ENCODE measurements at places on chromosomes 1 and 21. TPM values are rescaled to one million over a fixed set of nuclear protein-coding genes. Genes with fewer than 3 reads are reported as not detected.

- peak; percentile 41 for DNase-seq
- no peak within 1 kb of the TSS for H3K4me3 ChIP-seq
- no peaks in the 10 kb centered on the region for H3K4me1 ChIP-seq
- no peaks in the 10 kb centered on the region for H3K36me3 ChIP-seq
Observed at GRCh38 chr21:44261675-44262295, at the start of gene DNMT3L. Gene DNMT3L (minus strand): TSS chr21:44261897. CDS start chr21:44261259, 638 bp downstream.

DNA sequence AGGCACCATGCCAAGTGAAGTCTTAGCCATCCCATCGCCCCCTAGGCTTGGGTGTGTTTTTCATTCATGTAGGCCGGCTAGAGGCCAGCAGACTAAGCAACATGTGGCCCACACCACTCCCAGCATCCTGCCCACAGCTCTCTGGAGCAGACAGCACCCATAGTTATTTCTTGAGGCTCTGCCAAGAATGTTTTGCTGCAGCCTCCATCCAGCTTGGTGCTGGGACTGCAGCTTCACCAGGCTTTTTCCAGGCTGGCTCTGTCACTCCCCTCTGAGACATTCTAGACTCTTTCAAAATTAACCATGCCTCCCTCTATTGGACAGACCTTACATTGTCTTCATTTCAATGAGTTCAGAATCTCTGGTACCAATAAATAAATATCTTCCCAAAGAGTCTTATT lies 104.2 kb downstream of the DUSP10 start:
- no peak for DNase-seq
- H3K36me3 ChIP-seq, result no peaks in the 10 kb centered on the region

DNA sequence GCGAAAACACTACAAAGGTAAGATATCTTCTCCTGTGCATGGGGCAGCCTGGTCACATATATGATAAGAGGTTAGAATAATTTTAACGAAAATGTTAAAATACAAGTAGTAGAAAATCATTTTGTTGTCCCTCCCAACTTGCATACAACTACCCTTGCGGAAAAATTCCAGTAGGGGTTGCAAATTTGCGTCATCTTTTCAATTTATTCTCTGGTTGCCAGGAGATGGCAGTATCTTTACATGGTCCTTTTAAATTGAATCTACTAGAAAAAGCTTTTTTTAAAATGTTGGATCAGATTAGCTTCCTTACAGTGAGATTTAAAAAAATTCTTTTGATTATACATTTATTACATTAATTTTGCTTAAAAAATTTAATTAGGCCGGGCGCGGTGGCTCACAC lies 10.9 kb downstream of the S100PBP start:
- H3K27me3 ChIP-seq, result no peaks in the 10 kb centered on the region
- no peaks in the 10 kb centered on the region for H3K4me1 ChIP-seq
- H3K27ac ChIP-seq, result no peak overlapping the region
- peaks cover 77% of the 10 kb centered on the region for H3K36me3 ChIP-seq
- DNase-seq, result no peak

DNA sequence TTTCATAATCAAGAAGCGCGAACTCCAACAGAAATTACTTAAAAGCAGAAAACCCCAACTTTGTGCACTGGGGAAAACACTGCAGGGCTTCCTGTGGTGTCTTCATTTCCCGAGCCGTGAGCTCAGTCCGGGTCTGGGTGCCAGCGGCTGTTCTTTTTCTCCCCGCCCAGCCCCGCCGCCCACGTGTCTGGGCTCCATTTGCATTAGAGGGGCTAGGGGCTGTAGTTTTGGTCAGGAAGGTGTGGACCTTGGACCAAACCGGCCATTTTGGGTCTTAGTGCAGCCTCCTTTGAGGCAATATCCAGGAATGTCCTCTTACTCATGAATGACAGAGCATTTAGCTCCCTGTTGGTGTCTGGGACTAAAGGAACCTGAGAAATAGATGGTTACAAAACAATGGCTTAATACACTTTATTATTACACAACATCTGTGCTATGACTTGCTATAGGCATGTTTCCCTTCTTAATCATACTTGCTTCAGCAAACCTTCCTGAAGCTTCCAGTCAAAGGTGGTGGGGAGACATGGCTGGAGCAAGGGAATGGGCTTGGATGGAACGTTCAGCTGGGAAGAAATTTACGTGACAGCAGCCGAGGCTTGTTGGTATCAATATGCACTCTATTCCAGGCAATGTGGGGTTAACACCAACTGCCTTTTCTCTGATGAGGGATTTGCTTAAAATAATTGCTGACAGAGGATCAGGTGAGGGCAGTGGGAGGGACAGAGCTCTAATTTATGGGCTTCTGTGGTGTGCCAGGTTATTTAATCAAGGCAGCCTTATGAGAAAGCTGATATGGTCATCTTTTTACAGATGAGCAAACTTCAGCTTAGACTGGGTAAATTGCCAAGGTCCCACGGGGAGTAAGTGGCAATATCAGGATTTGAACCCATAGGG lies 1.1 kb downstream of the AGTRAP start:
- H3K4me1 ChIP-seq, result peaks cover 12% of the 10 kb centered on the region
- H3K36me3 ChIP-seq, result no peaks in the 10 kb centered on the region
- peak overlapping the region; percentile 17 for H3K27ac ChIP-seq

DNA sequence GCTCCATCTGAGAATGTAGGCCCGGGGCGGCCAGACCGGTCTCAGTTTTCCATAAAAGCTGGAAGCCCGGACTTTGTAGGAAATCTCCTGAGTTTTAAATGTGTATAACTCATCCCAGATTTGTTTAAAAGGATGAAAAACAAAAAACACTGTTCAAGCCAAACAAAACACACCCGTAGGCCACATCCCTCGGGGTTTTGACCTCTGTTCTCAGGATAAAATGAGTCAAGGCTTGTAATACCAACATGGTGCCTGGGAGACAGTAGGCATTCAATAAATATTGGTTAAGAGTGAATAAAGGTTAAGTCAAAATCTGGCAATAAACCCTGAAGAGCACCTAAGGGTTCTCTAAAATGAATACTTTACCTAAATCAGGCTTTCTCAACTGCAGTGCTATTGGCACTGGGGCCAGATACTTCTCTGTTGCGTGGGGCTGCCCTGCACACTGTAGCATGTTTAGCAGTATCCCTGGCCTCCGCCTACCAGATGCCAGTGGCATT lies 55.0 kb downstream of the KAZN start:
- H3K36me3 ChIP-seq, result no peaks in the 10 kb centered on the region
- no peak overlapping the region for H3K4me3 ChIP-seq
- H3K27me3 ChIP-seq, result no peaks in the 10 kb centered on the region
- H3K4me1 ChIP-seq, result peaks cover 5% of the 10 kb centered on the region
- H3K27ac ChIP-seq, result no peak overlapping the region
- no peak for DNase-seq

DNA sequence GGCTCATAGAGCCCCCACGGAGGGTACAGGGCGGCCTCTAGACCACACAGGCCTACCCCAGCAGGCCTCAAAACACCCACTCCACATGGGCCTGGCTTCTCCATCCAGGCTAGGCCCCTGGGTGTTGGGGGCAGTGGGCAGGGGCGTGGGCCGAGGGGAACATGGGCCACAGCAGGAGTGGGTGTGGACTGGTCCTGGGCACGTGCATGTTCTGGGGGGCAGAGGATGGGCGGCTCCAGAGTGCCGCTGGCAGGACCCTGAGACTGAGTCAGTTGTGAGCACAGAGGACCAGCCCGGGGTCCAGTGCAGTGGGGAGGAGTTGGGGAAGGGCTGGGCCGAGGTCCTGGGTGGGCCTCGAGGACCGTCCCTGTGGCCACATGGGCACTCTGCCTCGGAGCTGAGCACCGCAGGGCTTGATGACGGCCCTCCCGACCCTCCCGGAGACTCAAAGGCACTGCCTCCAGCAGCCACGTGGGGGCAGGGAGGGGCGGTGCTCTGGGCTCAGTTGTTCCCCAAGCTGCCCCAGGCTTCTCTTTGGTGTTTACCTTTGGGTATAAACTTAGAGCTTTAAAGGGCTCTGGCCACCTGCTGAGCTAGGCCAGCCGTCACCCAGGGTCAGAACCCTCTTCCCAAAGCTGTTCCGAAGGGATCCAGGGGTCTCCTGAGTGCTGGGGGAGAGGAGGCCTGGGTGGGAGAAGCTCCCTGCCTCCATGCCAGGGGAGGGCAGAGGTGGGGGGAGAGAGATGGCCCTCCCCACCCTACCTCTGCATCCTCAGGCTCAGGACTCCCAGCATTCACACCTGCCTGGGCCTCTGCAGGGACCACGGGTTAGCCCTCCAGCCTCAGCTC lies 79.9 kb downstream of the MORN1 start:
- no peak overlapping the region for H3K27ac ChIP-seq
- DNase-seq, result peak; percentile 66
- no peaks in the 10 kb centered on the region for H3K27me3 ChIP-seq
- H3K36me3 ChIP-seq, result peaks cover 34% of the 10 kb centered on the region

DNA sequence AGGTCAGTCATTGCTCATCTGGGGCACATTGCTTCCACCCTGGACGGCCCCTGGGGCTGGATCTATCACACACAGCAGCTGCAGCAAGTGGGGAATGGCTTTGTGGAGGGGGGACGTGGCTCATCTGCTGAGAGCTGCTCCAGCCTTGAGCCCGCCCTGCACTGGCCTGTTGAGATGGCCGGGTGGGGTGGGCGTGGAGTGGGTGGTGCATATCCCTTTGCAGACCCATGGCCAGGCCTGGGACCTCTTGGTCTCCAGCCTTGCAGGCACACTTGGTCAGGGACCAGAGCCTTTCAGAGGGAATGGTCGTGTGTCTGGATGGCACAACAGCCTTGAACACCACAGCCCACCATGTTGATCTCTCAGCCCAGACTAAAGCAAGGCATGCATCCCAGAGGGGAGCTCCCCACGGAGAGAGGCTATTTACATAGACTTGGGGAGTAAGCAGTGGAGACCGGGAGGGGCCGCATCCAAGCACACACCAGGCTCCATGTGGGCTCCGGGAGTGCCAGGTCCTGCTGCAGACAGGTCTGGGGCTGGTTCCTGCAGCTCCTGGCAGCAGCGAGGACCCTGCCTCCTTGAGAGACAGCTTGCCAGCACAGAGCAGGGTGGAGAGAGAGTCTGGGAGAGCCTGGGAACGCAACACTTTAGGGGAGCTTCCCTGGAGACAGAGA lies 52.8 kb upstream of the SELENON start:
- H3K27me3 ChIP-seq, result no peaks in the 10 kb centered on the region
- no peak overlapping the region for H3K4me3 ChIP-seq
- no peak overlapping the region for H3K27ac ChIP-seq
- no peak for DNase-seq

DNA sequence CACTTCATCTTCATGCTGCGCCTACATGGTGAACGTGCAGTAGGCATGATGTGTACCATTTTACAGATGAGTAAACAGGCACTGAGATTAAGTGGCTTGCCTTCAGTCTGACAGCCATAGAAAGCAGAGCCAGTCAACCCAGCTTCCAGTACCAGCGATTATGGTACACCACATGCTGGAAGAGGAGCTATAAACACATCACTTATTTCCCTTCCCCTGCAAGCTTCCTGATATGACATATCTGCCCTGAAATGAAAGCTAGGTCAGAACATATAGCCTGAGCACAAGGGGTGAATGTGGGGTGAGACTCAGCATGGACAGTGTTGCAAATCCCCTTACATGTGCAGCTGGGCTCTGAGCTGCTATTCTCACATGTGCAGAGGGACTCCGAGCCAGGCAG lies 33.8 kb upstream of the IL20 start:
- peaks cover 15% of the 10 kb centered on the region for H3K4me1 ChIP-seq
- H3K27me3 ChIP-seq, result no peaks in the 10 kb centered on the region
- no peak overlapping the region for H3K27ac ChIP-seq
- no peak for DNase-seq
- no peak overlapping the region for H3K4me3 ChIP-seq
- 0 out of 2 replicates have a peak, but pooled peaks cover 2% of the 10 kb centered on the region for H3K36me3 ChIP-seq

- no peak for DNase-seq
- peaks cover 24% of the 10 kb centered on the region for H3K4me1 ChIP-seq
- H3K36me3 ChIP-seq, result no peaks in the 10 kb centered on the region
- H3K27ac ChIP-seq, result peak overlapping the region; percentile 82
- no peaks in the 10 kb centered on the region for H3K27me3 ChIP-seq
Observed at GRCh38 chr1:78339490-78339889, 151.3 kb upstream of the PTGFR start.

- peaks cover 80% of the 10 kb centered on the region for H3K4me1 ChIP-seq
- no peaks in the 10 kb centered on the region for H3K36me3 ChIP-seq
- no peaks in the 10 kb centered on the region for H3K27me3 ChIP-seq
- no peak overlapping the region for H3K4me3 ChIP-seq
- DNase-seq, result peak; percentile 80
Observed at GRCh38 chr1:156664767-156665411, 12.3 kb downstream of the NES start.

GRCh38 chr1:7541629-7542028 lies 229.5 kb upstream of the VAMP3 start:
- H3K4me1 ChIP-seq, result no peaks in the 10 kb centered on the region
- 0 out of 2 replicates have a peak, but pooled peaks cover 5% of the 10 kb centered on the region for H3K27me3 ChIP-seq
- H3K4me3 ChIP-seq, result no peak overlapping the region
- H3K27ac ChIP-seq, result no peak overlapping the region

DNA sequence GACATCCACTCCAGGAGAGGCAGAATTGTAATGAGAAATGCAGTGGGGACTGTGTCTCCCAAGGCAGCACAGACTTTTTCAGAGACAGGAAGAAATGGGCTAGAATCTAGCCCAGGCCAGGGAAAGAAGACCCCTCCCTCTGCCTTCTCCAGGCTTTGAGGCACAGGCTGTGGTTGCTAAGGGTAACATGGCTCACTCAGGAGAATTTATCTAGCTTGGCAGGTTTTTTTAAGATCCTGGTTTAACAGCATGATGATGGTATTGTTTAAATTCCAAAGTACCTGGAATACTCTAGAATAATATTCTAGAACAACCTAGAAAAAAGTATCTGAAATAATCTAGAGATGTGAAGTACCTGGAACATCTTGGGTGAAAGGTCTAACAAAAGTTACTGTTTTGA lies 125.6 kb downstream of the URB2 start:
- no peak for DNase-seq
- no peaks in the 10 kb centered on the region for H3K27me3 ChIP-seq
- H3K4me1 ChIP-seq, result peaks cover 5% of the 10 kb centered on the region
- H3K36me3 ChIP-seq, result no peaks in the 10 kb centered on the region
- no peak overlapping the region for H3K27ac ChIP-seq

DNA sequence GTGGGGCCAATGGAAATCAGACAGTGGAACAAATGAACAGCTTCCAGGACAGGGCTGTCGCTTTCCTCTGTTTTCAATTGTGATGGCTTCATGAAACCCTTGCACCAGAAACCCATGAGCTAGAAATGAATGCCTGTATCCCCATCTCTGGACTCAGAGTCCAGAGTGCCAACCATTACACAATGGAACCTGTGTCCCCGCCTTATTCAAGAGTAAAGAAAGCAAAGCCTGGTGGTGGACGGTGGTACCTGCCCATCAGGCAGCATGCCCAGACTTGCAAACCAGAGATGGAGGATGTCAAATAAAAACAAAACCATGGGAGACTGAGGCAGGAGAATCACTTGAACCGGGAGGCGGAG lies 4.4 kb upstream of the CAPN2 start:
- H3K36me3 ChIP-seq, result peaks cover 10% of the 10 kb centered on the region
- H3K27me3 ChIP-seq, result no peaks in the 10 kb centered on the region
- no peak for DNase-seq
- peak overlapping the region; percentile 55 for H3K27ac ChIP-seq
- no peak overlapping the region for H3K4me3 ChIP-seq
- peaks cover 75% of the 10 kb centered on the region for H3K4me1 ChIP-seq

GRCh38 chr1:18121072-18121820 lies 13.6 kb downstream of the IGSF21 start:
- no peak overlapping the region for H3K4me3 ChIP-seq
- H3K4me1 ChIP-seq, result no peaks in the 10 kb centered on the region
- no peak for DNase-seq
- peaks cover 3% of the 10 kb centered on the region for H3K27me3 ChIP-seq

FALEC gene
- not detected for total RNA-seq

OVAAL gene
- not detected for total RNA-seq

KLF17 gene
- total RNA-seq, result not detected

MYOC gene
- not detected for total RNA-seq

CD1D gene
- not detected for total RNA-seq

TINAGL1 gene
- total RNA-seq, result 14.9 TPM

FYB2 gene
- not detected for total RNA-seq

TSSK3 gene
- total RNA-seq, result not detected

TRAF3IP3 gene
- total RNA-seq, result not detected

FLG gene
- 0.06 TPM for total RNA-seq

PLA2G2D gene
- total RNA-seq, result not detected
